Activated naive CD8-positive, alpha-beta T cell treated with anti-CD3 and anti-CD28 coated beads, Interleukin-2, amount 10 ng/mL, durations not matched to agents 7 days and 5 days (primary cell): ENCODE measurements at places on chromosomes 12 and 14. TPM values are rescaled to one million over a fixed set of nuclear protein-coding genes. Genes with fewer than 3 reads are reported as not detected.

The A2ML1 gene
- total RNA-seq = not detected

The OVCH1 gene
- total RNA-seq = not detected

The PPP1R1A gene
- not detected for total RNA-seq

The IL31 gene
- total RNA-seq = not detected

GRCh38 chr14:34911209-34912150 is 36.3 kb upstream of the BAZ1A start:
- DNase-seq = no peak

GRCh38 chr12:106974511-106974910 is 12.4 kb downstream of the MTERF2 start:
- DNase-seq = no peak

The NINJ2 gene
- 5.4 TPM for total RNA-seq

- DNase-seq = no peak
These were observed 9.9 kb upstream of the LYZ start for GRCh38 chr12:69338120-69338859.

- DNase-seq = no peak
These were observed 65.9 kb downstream of the DDX51 start for GRCh38 chr12:132078190-132078589.
